ENCODE measurements at places on chromosomes 12 and 14.

GRCh38 chr12:87922736-87923135 lies 106.5 kb downstream of the C12orf50 start:
- no peak for DNase-seq

DNA sequence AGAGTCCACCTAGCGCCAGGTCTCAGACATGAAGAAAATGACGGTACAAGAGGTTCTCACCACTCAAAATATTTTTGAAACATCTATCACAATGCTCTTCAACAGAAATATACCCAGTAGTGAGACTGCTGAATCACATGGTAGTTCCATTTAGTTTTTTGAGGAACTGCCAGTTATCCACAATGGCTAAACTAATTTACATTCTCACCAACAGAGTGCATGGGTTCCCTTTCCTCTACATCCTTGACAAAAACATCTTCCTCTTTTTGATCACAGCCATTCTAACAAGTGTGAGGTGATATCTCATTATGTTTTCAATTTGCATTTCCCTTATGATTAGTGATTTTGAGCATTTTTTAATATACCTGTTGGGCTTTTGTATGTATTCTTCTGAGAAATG lies 5.7 kb upstream of the GPR65 start:
- DNase-seq = no peak

DNA sequence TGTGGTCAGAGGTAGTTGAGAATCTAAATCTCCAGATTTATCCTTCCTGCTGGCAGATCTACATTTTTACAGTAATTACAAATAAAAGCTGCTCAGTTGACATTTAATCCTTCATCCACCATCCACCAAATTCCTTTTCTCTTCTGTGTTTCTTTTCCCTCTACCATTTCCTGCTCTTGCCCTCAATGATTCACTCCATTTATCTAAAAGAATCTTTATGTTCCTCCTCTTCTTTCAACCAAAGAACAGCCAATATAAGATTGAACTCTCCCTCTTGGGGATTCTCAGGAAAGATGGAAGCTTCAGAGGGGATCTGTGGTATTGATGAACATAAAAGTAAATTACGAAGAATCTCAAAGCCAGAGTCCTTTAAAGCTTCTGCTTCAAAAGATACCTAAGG lies 4.4 kb downstream of the MAP4K5 start:
- DNase-seq = no peak

DNA sequence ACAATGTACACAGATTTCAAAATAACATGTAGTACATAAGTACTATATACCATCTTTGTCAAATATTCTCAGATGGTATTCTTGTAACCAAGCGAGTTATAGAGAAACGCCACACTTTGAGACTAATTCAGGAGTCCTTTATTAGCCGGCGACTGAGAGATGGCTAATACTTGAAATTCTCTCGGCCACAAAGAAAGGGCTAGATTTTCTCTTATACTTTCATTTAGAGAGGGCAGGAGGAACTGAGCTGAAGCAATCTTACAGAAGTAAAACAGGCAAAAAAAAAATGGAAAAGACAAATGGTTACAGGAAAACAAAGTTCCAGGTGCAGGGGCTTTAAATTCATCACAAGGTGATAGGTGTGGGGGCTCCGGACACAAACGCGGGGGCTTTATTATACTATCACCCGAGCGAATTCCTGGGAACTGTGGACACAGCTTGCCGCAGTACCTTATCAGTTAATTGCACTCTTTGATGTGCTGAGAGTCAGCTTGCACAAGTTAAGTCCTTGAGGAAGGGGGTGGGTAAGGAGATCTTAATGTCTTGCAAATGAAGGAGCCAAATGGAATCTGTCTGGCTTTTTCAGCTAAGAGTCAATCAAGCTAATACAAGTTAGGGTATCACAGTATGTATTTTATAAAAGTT lies 382.3 kb downstream of the KCNH5 start:
- no peak for DNase-seq

- no peak for DNase-seq
Observed at GRCh38 chr14:67385618-67386017, 25.5 kb downstream of the EIF2S1 start.

DNA sequence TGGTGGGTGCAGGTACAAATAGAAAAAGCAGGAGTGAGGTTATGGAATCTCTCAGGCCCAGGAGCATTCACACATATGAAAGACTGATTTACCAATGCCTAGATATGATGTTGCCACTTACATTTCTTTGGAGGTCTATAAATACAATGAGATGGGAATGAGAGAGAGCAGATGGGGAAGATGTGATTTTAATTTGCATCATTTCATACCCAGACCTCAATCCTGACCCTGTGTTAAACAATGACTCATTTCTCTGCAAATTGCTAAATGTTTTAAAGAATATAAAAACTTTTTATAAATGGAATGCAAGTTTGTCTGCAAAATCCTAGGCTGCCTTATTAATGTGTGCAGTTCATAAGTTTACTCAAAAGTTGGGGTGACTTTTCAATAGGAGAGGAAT lies 38.6 kb upstream of the GNG2 start:
- no peak for DNase-seq

GRCh38 chr12:94811611-94812010 lies 161.3 kb upstream of the TMCC3 start:
- no peak for DNase-seq

- no peak for DNase-seq
Observed at GRCh38 chr12:101018540-101018939, 191.5 kb downstream of the SLC5A8 start.

GRCh38 chr14:62181591-62181990 lies 419.4 kb downstream of the SNAPC1 start:
- no peak for DNase-seq

DNA sequence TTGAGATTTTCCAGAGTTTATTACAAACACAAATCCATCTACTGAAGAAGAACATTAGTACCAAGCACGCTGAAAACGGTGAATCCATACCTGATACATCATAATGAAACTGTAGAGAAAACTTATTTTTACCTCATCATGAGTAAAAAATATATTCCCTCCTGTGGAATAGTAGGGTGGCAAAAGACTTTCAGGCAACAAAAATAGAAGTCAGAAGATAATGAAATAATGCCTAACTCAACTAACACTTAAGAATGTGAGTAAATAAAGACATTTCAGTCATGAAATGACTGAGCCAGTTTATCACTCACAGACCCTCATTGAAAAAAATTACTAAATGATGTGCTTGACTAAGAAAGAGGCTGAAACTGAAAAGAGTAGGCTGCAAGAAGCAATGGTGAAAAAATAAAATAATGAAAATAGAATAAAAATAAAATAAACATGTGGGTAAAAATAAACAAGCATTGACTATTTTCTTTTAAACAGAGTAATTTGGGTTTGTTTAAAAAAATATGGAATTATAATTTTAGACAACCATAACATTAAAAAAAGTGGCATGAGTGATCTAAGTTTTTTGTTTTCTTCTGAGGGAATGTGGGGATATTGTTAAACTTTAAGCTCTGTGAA lies 148.6 kb downstream of the ASCL1 start:
- no peak for DNase-seq

- no peak for DNase-seq
Observed at GRCh38 chr12:64678248-64678647, 68.0 kb downstream of the RASSF3 start.

- DNase-seq = no peak
Observed at GRCh38 chr12:131818821-131819585, 9.2 kb upstream of the MMP17 start.

DNA sequence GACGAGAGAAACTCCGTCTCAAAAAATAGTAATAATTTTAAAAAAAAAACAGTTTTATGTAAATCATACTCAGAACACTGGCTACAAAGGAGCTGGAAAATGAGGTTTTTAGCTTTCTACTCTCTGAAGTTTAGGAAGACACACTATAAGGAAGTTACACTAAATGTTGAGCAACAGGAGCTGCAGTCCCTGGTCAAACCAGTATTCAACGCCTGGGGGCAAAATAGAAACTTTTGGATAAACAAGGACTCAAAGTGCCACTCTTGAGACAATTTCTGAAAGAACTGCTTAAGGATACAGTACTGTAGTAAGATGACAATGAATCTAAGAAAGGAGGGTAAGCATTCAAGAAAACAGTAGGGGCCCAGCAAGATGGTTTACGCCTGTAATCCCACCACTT lies 29.3 kb downstream of the ACTR6 start:
- DNase-seq = no peak

DNA sequence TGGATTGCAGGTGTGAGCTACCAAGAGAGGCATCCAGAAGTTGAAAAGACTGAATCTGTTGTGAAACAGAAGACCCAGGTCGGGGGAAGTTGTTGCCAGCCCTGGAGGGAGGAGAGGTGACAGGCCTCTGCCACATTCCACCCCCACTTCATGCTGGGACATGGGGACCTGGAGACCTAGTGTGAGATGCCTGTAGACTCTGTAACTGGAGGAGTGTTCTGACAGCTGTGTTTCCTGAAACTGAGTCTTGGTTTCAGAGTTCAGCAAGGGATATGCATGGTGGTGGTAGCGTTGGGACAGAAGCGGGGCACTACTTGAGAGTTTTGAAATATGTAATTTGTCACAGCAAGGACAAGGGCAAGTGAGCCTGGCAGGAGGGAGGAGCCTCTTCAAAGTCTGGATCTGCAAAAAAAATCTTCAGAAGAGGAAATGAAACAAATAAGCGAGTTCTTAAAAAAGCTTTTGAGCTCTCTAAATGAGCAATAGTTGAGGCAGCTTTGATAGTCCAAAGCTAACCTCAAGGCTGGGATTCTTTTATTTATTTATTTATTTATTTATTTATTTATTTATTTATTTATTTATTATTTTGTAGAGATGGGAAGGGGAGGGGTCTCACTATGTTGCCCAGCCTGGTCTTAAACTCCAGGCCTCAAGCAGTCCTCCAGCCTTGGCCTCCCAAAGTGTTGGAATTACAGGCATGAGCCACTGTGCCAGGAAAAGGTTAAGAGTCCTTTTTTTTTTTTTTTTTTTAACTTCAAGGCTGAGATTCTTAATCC lies 58.9 kb upstream of the EEA1 start:
- DNase-seq = no peak

- no peak for DNase-seq
Observed at GRCh38 chr14:99633141-99633540, 11.8 kb upstream of the HHIPL1 start.

GRCh38 chr12:109192358-109192757 lies 76.0 kb downstream of the ACACB start:
- DNase-seq = no peak

GRCh38 chr12:50545786-50546185 lies 41.0 kb downstream of the DIP2B start:
- no peak for DNase-seq

- no peak for DNase-seq
Observed at GRCh38 chr14:74521756-74522155, 28.2 kb downstream of the ISCA2 start.

GRCh38 chr12:106297681-106298080 lies 4.9 kb upstream of the TCP11L2 start:
- DNase-seq = no peak

GRCh38 chr12:50261654-50262053 lies 21.7 kb downstream of the LIMA1 start:
- DNase-seq = no peak

- no peak for DNase-seq
Observed at GRCh38 chr14:72605921-72606220, 288.0 kb downstream of the DPF3 start.

DNA sequence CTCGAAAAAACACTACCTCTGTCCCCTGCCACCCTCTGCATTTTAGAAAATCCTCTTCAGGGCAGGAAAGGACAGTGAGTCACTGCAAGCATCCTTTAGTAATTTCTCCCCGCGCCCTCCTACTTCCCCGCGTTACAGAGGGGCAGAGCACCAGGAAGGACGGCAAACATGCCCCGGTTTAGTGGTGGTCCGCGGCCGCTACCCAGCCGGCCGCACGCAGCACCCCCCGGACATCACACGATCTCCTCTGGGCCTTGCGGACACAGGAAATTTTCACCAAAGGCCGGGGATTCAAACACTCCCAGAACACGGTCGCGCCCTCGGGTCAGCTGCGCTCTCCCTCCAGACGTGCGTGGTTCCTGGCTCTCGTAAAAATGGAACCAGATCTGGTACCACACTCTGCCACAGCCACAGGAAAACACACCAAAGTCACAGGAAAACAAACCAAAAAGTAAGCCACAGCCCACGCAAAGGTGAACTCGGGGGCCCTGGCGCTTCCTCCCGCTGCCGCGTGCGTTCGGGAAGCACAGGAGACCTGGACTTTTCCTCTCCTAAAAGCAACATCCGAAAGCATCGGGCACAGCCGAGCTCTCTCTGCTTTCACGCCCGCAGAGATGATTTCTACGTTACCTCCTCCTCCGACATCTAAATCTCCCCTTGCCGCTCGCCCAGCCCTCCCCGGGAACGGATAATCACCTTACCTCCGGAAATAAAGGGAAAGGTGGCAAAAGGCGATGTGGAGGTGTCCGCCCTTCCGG lies 839 bp downstream of the SLC38A1 start:
- no peak for DNase-seq

GRCh38 chr14:41606532-41607303 lies at the start of gene LRFN5:
TSS of gene LRFN5 (plus strand) at chr14:41606876.
- peak; percentile 17 for DNase-seq

GRCh38 chr14:23071921-23072539 lies 14.7 kb upstream of the CDH24 start:
- no peak for DNase-seq

DNA sequence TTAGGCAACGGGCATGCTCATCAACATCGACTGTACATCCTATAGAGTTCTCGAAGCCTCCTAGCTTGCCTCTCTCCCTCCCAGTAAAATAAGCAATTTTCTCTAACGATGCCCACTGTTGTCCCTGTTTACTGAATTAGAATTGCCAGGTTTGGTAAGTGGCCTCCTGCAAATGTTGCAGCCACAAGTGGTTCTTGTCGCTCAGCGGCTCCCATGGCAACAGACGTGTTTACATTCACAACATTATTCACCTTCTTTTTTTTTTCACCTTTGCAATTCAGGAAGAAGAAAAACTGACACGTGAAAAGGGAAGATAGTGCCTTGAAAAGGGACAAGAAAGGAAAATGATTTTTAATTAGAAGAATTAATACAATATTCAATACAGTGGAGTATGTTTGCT lies 100.9 kb upstream of the PKP2 start:
- no peak for DNase-seq

GRCh38 chr12:69304284-69304683 lies 43.9 kb upstream of the LYZ start:
- no peak for DNase-seq

- DNase-seq = no peak
Observed at GRCh38 chr12:31362759-31363415, 36.9 kb upstream of the SINHCAF start.

DNA sequence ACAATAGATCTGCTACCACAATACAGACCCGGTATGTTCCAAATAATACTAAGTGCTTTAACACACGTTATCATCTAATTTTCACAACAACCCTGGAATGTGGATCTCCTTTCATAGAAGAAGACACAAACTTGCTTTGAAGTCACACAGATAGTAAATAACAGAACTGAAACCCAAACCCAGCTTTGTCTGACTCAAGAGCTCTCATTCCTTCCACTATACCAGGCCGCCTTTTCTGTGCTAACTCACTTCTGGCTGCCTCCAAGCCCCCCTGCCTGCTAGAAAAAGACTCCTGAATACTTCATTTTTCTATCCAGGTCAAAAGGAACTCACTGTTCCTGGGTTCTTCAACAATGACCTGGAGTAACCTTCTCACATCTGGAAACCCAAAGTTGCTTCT lies 37.8 kb downstream of the PRPF40B start:
- DNase-seq = no peak

GRCh38 chr14:47919997-47920396 lies 244.6 kb upstream of the MDGA2 start:
- DNase-seq = no peak
